Substantia nigra (tissue), 51 donors: ENCODE measurements at places on chromosomes 4 and X.

- DNase-seq = no peak
Measured at GRCh38 chr4:56234098-56234497, 153.2 kb downstream of the AASDH start.

GRCh38 chr4:184310881-184311709 is 93.4 kb upstream of the ENPP6 start:
- DNase-seq = no peak

DNA sequence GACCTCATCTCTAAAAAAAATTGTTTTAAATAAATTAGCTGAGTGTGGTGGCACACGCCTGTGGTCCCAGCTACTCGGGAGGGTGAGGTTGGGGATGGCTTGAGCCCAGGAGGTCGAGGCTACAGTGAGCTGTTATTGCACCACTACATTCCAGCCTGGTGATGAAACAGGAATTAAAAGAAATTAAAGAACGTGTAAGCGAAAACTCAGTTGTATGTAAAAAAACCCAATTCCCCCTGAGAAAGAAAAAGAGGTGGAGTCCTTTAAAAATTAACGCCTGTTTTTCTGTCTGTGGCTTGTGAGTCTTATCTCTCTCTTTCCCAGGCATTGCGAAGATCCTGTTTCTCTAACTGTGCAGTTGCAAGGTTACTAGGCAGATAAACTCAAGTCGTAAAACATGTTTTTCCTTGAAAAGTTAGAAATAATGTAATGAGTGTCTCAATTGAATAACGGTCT is 22.1 kb downstream of the EPGN start:
- DNase-seq = no peak

DNA sequence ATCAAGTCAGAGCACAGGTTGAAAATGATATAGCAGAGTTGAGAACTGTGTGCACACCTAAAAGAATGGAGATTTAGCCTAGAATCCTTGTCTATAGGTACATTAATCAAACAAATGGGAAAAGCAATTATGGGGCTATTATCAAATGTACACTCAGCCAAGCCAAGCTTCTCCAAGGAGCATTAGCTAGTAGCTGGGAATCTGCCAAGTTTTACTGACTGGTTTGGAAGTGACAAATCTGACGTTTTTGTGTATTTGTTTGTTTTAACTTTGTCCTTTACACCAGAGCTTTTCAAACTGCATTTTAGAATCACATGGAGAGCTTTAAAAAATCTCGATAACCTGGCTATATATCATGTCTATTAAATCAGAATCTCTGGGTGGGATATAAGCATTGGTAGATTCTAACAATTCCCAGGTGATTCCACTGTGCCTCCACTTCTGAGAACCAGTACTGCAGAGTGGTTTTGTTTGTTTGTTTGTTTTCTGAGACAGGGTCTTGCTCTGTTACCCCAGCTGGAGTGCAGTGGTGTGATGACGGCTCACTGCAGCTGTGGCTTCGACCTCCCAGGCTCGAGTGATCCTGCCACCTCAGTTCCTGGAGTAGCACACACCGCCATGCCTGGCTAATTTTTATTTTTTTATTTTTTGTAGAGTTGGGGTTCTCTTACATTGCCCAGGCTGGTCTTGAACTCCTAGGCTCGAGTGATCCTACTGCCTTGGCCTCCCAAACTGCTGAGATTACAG is 279.8 kb downstream of the UNC5C start:
- peak; percentile 14 for DNase-seq

DNA sequence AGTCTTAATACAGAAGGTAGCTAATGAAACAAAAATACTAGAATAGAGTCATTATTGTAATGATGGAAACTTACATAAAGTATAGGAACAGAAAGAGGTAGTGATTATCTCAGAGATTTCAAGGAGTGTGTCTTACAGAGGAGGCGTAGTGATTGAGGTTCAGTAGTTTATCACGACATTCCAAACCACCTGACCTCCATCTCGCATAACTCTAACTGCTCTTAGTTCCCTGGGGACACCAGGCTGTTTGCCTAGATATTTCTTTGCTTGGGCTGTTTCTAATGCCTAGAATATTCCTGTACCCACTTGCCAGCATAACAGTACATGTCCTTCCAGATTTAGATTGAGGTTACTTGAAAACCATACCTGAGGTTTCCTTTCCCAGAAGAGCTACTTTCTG is 29.1 kb downstream of the STAG2 start:
- DNase-seq = no peak

DNA sequence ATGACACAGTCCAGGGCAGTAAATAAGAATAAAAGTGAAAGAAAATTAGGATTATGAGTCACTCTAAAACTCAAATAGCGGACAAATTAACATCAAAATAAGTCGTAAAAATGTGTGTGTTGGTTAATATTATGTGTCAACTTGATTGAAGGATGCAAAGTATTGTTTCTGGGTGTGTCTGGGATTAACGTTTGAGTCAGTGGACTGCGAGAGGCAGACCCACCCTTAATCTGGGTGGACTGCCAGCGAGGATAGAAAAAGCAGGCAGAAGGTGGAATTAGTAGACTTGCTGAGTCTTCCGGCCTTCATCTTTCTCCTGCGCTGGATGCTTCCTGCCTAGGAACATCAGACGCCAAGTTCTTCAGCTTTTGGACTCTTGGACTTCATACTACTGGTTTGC is 324.3 kb upstream of the PCDH10 start:
- no peak for DNase-seq

DNA sequence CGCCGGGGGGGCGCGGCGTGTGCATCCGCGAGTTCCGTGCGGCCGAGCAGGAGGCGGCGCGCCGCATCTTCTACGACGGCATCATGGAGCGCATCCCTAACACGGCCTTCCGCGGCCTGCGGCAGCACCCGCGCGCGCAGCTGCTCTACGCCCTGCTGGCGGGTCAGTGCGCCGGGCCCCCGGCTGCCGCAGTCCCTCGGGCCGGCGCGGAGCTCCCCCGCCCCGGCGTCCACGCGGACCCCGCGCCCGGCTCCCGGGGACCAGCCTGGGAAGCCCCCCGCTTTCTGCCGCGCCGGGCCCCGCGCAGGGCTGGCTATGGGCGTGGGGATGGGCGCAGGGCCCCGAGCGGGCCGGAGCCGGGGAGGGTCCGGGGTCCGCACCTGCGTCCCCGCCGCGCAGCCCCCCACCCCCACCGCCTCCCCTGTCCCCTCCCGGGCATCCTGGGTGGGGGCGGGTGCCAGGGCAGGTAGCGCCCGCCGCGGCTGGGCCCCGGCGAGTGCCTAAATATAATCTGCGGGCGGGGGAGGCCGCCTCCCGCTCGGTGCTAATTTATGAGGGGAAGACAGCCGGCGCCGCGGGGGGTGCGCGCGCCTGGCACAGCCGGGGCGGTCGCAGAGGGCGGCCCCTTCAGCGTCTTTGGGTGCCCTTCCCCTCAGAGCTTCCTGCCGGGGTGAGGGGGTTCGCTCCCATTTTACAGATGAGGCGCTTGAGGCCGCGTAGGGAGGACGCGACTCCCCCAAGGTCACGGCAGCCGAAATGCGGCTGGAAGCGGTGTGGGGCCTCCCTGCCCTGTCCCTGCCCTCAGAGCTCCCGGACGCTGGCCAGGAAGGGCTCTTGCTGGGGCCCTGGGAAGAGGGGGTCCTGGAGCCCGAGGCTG is 837 bp downstream of the NAT8L start:
- DNase-seq = no peak

DNA sequence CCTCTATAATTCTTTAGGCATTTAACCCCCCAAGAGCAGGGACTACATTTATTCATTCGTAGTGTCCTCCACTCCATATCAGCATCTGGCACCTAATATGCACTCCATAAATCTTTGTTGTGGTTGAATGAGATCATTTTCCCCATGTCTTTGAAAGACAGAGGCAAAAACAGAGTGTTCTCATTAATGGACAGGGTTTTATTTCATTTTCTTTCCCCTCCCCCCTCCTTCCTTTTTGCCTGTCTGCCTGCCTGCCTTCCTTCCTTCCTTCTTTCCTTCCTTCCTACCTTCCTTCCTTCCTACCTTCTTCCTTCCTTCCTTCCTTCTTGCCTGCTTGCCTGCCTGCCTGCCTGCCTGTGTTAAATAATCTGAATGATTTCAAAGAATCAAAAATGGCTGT is 83.2 kb downstream of the SHROOM3 start:
- DNase-seq = no peak

GRCh38 chr4:10810411-10810810 is 125.8 kb upstream of the CLNK start:
- DNase-seq = no peak

GRCh38 chrX:103688946-103689345 is 2.4 kb upstream of the MORF4L2 start:
- no peak for DNase-seq

GRCh38 chr4:88009871-88010270 is 2.4 kb downstream of the PKD2 start:
- DNase-seq = no peak

- DNase-seq = peak; percentile 74
Measured at GRCh38 chrX:103831803-103832544, at the start of gene RAB9B. TSS of gene RAB9B (minus strand) at chrX:103832257. CDS start at chrX:103825784, 6,473 bp downstream.

DNA sequence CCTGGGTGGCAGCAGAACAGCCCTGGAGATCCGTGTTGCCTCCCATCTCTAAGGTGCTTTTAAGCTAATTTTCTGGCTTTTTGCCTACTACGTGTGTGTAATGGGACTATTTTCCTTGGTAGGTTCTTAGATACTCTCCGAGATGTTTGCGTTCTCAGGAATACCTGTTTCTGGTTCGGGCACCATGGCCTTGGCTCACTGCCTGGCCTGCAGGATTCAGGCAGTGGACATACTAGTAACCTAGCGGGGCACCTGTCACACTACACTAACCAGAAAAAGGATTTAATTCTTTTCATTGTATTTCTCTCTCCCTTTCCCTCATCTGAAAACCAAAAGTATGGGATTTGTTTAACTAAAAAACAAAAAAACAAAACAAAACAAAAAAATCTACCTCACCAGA is 29.2 kb downstream of the FHIP1A start:
- DNase-seq = no peak

DNA sequence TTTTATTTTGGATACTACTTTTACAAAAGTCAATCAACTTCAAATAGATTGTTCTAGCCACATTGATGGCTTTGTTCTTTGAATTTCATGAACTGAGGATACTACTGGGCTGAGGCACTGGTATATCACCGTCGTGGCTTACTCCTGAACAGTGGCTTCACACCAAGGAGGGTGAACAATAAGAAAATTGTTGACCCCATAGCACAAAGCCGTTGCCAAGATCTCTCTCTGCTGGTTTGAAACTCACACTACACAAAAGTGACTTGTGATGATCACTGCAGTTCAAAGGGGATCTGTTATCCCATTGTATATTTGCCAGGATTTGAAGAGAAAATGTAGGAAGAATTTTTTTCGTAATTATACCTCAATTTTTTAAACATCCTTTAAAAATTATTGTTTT is 119.6 kb downstream of the PDLIM5 start:
- no peak for DNase-seq

- no peak for DNase-seq
Measured at GRCh38 chr4:32440391-32440790, 1720.2 kb downstream of the PCDH7 start.

GRCh38 chr4:78197947-78198346 is 140.8 kb downstream of the FRAS1 start:
- DNase-seq = no peak

DNA sequence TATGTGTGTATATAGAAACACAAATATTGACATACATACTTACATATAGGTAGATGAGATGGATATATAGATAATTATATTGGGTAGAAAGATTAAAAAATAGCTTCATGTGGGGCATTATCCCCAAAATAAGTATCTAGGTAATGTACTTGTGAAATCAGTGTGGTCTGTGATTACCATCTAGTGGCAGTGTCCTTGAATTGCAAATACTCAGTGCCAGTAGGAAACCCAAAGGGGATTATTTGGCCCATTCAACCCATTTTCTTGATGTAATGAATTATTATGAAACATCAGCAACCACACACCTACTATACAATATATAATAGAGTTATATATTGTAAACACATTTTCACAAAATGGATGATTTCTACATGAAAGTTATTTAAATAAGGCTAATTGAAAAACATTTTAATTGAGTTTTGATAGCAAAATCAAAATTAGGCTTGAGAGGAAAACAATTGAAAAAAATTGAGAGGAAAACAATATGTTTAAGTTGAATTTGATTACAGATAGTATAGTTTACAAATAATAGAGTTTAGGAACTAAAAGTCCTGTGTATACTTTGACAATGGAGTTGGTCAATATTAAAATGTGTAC is 389.4 kb downstream of the GALNTL6 start:
- no peak for DNase-seq

DNA sequence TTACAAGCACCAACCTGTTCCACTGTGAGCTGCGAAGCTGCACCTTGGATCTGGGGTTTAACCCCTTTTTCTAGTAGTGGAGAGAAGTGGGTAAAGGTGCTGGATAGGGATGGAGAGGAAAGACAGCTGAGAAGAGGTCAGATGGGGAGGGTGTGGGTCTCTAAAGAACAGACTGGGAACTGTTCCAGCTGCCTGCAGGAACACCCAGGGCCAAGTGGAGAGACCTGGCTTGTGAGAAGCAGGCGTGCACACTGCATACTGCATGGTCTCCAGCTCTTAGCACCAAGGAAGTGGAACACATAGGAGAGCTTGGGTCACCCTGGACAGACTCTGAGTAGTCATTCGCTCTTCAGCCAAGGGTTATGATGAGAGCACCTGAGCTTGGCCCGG is 16.1 kb downstream of the BCOR start:
- DNase-seq = no peak

DNA sequence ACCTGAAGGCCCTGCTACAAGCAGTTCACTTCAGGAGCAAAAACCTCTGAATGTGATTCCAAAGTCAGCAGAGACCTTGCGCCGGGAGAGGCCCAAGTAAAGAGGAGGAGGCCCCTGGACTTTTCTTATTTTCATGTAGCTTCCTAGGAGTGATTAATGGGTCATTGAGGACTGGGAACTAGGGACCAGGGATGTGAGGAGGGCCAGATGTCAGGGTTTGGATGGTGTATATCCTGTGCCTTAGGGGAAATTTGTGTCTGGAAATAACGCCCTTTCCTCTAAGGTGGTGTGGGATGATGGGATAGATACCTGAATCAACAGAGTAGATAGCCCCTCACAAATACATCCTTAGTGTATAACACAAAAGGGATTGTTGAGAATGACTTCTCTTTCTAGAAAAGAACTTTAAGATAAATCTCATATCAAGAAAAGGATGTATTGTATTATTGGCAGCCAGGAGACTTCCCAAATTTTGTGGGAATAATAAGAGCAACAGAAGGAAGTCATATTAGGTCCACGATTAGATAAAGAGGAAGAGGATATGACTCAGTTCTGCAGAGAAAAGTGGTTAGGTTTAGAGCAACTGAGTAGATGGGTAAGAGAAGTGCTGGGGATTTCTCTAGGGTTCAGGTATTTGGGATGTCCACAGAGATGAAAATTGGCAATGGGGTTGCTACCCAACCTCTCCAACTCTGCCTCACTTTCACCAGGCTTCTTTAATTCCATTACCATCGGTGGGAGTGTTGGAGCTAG is 1.1 kb downstream of the ITGB1BP2 start:
- no peak for DNase-seq

- no peak for DNase-seq
Measured at GRCh38 chrX:57906790-57907189, 3.5 kb downstream of the ZXDA start.

DNA sequence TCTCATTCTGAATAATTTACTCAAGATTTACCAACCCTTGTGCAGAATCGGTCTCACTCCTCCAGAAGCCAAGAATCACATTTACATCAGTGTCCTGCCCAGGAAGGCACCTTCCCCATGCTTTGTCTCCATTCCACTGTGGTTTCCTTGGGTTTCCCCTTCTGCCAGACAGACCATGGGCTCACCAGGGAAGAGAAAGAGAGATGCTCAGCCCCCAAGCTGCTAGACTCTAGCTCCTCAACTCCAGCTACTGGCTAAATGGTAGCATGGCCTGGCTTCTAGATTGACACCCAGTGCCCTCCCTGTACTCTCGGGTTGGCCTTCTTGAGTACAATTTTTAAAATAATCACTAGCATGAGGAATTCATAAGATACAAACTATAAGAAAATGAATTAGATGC is 12.9 kb downstream of the TLR10 start:
- DNase-seq = no peak
